ENCODE measurements at places on chromosomes 7 and 10.

DNA sequence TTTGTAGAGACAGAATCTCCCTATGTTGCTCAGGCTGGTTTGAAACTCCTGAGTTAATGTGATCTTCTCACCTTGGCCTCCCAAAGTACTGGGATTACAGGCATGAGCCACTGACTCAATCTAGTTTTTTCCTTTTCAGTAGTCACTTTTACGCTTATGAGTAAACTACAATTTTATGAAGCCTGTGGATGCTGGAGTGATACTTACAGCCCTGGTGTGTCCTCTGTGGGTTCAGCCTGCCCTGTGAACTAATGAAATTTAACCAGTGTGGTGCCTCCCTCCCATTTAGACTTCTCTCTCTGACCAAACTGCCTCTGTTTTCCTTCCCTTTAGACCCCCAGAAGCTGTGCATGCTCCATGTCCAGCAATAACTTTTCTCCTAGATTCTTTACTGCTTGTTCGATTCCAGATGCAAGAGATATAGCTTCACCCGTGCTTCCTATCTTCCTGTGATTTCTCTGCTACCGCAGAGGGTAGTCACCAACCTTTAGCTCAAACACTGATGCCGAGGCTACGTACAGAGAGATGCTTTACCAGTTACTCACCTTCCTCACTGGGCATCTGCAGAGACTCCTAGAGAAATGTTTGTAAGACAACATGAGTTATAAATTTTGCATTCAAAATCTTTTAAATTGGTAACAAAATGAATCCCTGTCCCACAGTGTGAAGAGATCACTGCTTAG, 90.8 kb downstream of the KIAA1217 start:
- DNase-seq = no peak

DNA sequence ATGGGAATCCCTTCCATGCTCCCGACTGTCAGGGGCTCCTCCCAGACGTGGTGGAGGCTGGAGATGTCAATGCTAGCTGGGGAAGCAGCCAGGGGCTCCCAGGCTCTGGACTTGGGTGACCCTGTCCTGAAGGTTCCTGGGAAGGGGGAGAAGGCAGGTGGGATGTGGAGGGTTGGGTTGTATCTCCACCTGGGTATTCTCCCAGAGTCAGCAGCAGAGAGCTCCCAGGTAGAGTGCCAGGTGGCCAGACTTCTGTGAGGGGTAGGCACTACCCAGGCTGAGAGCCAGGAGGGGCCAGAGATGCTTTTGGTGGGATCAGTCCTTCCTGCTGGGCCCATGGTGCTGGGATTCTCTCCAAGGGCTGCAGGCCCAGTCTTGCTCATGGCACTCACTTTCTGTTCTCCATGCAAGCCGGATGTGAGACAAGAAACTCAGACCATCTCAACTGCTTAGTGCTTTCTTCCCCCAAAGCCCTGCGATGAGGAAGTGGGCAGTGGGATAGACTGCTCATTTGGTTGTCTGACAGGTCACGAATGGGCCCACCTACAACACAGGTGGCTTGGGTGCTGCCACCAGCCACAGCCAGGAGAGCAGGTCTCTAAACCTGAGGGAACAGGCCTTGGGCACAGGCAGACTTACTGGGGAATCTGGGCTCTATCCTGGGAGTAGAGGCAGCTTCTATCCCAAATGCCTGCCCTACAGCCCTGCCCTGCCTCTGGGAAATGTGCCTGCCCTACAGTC, 52.5 kb upstream of the CAMK2B start:
- no peak for DNase-seq

- no peak for DNase-seq
Observed at GRCh38 chr7:115145512-115145911, 223.6 kb downstream of the MDFIC start.

GRCh38 chr7:105028004-105028403, 14.0 kb downstream of the KMT2E start:
- DNase-seq = no peak

DNA sequence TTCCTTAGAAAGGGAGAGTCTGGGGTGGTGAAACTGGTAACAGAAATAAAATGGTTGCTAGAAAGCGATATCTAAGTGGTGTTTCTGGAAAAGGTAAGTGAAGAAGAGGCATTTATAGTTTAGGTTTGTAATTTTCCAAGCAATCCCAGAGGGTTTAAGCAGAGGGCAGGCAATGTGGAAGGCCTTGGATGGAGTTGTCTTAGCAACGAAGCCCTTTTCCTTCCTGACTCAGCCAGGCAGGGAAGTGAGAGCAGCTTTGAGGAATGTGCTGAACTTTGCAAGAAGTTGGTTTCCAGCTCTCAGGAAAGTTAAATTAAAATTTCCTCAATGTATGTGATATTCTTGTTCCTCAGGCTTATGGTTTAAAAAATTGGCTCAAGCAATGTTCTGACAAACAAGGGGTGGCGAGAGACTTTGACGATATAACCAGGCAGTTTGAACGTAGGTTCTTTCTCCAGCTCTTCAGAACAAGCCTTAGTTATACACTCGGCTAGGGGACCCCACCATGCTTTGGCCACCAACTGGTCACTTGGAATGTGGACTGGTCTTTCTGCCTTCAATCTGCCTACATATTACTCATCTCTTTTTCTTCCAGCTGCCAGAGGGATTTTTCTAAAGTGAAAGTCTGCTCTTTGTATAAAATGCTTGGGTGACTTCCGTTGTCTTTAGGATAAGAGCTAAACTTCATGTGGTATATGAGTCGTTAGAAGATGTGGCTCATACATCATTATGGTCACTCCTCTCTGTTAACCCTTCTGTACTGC, 66.9 kb upstream of the SLC25A13 start:
- DNase-seq = no peak

- DNase-seq = no peak
Observed at GRCh38 chr7:159015081-159015453, 129.6 kb downstream of the VIPR2 start.

DNA sequence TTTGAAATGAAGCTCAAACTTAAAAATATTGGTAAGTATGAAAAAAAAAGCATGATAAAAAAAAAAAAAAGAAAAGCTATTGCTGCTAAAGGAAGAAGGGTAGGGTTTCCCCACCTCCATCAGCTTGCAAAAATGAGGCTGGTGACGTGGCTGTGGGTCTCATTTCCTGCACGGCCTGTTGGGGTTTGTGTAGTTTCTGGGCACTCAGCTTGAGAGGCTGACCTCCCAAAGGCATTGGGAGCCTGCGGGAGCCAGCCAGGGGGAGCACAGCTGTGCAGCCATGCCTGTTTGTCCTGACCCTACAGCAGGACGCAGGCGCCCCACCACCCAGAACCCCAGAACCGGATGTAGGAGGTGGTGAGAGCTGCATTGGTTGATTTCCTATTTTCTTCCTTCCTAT, 48.8 kb upstream of the CARD11 start:
- DNase-seq = peak; percentile 68

GRCh38 chr10:125160856-125161706, 718 bp upstream of the CTBP2 start:
- no peak for DNase-seq

DNA sequence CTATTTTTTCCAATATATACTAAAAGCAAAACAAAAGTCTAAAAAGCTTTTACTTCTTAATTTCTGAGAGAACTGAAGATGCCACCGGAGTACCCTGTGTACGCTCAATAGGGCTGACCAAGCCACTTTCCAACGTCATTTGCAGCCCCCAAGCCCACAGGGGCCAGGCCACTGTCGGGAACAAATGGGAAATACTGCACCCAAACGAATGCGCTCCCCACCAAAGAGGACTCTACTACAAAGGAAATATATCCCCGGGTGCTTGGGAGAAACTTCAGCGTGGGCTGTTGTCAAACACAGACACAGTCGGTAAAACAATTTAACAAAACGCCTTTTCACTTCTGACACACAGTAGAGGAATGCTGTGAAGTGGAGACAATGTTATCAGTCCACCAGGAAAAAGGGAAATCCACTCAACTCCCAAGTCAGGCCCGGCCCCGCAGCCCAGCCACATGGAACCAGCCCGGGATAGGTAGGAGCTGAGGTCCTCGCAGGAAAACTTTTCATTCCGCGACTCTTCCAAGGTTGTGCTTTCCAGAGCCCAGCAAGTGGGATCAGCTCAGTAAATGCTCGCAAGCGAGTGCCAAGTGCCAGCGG, 1.4 kb downstream of the PARD3 start:
- no peak for DNase-seq

DNA sequence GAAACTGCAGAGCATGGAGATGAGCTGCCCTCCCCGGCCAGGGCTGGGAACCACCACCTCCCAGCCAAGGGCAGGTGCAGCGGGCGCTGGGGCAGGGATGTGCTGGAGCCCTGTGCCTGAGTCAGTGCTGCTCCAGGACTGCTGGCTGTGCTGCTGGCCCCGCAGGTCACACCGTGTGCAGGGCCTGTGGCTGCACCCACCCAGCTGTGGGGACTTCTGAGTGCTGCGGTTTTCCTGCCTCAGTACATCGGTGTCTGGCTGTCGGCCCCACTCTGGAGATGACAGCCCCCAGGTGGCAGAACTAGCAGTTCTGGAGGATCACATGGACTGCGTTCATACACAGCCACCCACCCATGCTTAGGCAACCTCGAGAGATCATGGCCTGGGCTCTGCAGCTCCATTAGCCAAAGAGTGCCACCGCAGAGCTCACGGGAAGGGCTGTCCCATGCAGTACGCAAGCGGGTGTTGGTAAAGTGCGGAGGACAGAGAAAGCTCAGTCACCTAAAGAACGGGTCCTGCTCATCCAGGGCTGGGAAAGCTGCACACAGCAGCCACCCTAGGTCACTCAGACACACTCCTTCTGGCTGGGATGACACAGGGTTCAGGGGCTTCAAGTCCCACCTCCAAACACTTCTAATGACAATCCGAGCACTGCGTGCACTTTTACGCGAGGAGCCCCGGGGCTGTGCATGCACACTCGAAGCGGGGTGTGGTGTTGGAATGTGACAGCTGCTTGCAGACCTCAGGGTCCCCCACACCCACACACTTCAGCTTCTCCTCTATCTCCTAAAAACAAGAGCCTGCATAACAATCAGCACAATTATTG, 198.1 kb upstream of the PPP2R2D start:
- no peak for DNase-seq

- no peak for DNase-seq
Observed at GRCh38 chr7:75985518-75986146, 8.8 kb downstream of the TMEM120A start.

GRCh38 chr7:125857606-125858005, 928.0 kb upstream of the POT1 start:
- DNase-seq = no peak

DNA sequence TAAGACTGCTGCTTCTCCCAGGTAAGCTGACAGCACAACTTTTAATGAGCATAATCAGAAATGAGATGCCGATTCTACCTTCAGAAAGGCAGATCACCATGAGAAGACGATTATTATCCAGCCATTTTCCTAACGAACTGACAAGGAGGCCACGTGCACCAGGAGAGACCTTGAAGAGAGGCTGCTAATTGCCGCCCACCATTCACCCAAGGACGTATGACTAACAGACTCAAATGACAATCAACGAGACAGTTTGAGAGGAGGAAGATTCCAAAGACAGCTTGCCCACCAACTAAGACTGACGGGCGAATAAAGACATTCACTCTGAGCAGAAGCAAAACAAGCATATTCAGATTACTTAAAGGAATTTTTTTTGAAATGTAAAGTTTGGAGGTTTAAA, 301.9 kb upstream of the TAC1 start:
- no peak for DNase-seq

GRCh38 chr10:45061982-45062381, 61.3 kb downstream of the ZNF22 start:
- DNase-seq = no peak
